IMR-90 (cell line): ENCODE measurements at places on chromosomes 2 and 18. TPM values are rescaled to one million over a fixed set of nuclear protein-coding genes. Genes with fewer than 3 reads are reported as not detected.

DNA sequence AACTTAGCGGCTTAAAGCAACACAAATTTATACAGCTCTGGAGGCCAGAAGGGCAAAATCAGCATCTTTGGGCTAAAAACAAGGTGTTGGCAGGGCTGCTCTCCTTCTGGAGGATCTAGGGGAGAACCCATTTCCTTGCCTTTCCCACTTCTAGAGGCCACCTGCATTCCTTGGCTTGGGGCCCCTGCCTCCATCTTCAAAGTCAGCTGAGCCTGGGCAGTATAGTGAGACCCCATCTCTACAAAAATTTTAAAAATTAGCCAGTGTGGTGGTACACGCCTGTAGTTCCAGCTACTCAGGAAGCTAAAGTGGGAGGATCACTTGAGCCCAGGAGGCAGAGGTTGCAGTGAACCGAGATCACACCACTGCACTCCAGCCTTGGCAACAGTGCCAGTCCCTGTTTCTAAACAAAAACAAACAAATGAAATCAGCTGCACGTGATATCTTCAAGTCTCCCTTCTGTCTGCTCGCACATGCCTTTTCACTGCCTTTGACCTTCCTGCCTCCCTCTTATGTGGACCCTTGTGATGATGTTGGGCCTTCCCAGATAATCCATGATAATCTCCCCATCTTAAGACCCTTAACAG lies 200.6 kb downstream of the ZFP36L2 start:
- no peak for DNase-seq

- DNase-seq: peak; percentile 88
Measured at GRCh38 chr2:39593439-39594393, 72.0 kb upstream of the TMEM178A start.

- no peak for DNase-seq
Measured at GRCh38 chr2:105674859-105675541, 69.7 kb upstream of the NCK2 start.

DNA sequence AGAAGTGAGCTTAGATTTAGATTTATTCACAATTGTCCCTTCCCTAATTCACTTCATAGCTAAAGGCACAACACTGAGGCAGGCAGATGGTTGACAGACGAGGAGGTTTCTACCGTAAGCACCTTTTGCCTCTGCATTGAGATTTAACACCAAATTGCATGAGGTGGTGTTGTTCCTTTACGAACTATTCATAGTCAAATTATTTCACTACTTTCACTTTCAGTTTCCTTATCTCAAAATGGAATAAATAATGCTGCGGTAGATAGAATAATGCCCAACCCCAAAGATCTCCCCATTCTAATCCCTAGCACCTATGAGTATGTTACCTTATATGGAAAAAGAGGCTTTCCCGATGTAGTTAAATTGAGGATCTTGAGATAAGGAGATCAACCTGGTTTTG lies 58.9 kb upstream of the LINC00305 start:
- DNase-seq: no peak

DNA sequence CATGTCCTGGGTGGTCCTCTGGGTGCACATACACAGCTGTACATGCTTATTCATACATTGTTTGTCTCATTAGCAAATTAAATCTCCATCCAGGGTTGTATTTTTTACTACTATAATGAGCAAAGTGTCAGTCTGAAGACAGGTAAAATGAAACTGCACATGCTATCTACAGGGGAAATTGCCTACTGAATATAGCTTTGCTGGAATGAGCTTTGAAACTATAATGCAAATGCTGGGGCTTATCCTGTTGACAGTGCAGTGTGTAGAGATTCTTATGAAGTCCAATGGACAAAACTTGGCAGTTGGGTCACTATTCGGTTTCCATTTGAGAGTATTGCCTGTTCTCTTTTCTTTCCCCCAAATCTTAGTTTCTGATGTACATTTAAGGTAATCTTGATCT lies 292.8 kb upstream of the LRP1B start:
- DNase-seq: no peak

DNA sequence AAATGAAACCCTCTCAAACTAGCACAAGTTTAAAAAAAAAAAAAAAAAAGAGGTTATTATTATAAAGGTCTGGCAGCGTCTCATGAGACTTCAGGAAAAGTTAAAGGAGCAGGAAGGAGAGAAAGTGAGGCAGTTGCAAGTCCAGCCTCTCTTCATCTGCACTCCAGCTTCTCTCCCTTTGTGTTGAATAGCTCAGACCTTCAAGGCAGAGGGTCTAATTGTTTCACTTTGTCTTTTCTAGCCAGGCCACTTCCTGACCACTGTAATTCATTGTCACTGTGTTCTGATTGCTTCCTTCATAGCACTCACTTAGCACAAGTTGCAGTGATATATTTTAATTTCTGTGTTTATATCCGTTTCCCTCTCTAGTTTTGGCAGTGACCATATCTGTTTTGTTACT lies 99.9 kb downstream of the SPATS2L start:
- DNase-seq: peak; percentile 24

DNA sequence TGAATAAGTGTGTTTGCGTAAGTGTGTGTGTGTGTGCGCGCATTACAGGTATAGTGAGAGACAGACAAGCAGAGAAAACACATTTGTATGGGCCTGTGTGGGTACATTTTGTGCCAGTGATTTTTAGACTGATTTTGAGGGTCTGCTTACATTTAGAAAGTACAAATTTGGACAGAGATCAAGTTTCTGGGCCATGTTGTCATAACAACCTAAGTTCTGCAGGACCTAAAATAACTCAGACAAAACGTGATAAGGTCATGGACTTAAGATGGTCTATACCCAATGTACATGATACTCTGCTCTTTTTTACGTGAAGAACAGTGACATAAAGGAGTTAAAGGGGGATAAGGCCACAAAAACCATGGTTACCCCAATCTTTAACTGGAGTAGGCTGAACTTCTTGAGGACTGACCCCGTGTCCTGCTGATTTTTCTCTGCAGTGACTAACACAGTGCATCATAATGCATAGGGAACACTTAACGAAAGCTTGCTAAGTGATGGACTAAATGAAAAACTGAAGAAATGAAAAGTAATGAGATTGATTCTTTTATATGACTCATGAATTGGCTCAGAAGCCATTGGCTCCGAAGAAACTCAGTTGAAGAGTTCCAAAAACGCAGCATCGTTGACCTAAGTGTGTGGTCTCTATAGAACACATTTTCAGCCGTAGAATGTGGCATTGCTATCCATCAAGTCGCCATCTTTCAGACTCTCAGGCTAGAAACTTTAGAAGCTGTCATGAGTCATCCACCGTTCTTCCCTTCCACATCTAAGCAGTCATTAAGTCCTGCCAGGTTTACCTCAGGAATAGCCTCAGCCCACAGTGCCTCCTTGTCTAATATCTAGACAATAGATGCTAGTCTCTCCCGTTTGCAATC lies 61.6 kb upstream of the NCOA1 start:
- DNase-seq: peak; percentile 70

DNA sequence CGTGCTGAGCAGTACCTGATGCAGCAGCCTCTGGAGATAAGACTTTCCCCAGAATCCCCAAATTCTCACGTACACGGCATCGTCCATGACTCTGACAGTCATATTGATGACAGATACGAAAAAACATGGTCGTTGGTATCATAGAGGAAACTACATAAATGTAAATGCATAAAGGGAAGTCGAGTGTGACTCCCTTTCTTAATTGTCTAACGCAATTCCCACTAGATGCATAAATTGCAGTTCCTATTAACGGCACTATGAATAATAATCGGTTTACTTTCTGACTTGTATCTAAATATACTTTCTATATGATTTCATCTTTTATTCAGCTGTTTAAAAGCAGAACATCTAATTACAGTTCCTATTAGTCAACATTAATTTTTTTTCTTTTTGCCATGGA lies 322.6 kb upstream of the REV1 start:
- DNase-seq: no peak

GRCh38 chr2:39664232-39664887 lies 1.4 kb upstream of the TMEM178A start:
- no peak for DNase-seq

- no peak for DNase-seq
Measured at GRCh38 chr2:134662751-134663150, 56.0 kb downstream of the TMEM163 start.

DNA sequence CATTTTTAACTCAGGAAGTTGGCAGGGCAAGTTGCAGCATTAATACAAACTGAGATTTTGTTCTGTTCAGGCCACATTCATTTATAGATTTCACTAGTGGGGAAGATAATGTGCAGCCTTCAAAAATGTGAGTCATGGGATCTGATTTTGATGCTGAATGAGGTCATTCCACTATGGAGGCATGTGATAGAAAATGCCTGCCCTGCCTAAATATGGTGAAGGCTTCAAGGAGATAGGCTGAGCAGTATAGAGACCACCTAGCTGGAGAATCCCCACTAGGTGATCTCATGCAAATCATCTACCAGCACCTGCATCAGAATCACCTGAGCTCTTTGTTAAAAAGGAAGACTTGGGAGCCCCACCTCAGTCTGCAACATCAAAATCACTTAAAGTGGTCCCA lies 43.7 kb downstream of the PAX3 start:
- no peak for DNase-seq

- DNase-seq: peak; percentile 34
Measured at GRCh38 chr2:156537141-156537540, 101.0 kb downstream of the GPD2 start.

DNA sequence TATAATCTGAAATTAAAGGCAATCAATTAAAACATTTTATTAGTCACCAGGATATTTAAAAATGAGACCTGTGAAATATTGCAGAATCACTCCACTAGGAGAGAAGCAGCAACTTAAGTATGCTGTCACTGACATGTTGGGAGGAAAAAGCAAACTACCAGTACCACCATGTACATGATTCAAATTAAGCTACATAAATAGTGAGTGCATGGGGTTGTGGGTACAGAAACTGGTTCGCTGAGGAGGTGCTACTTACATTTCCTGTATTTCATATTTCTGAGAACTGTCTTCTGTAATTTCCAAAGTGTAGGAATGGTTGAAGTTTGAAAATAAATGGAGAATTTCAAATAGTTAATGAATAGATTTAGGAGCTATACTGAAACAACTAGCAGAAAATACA lies 7.9 kb upstream of the NR4A2 start:
- no peak for DNase-seq

GRCh38 chr2:8583400-8584173 lies 98.3 kb upstream of the ID2 start:
- DNase-seq: peak; percentile 19

- no peak for DNase-seq
Measured at GRCh38 chr2:232483923-232484627, 3.6 kb downstream of the ECEL1 start.

DNA sequence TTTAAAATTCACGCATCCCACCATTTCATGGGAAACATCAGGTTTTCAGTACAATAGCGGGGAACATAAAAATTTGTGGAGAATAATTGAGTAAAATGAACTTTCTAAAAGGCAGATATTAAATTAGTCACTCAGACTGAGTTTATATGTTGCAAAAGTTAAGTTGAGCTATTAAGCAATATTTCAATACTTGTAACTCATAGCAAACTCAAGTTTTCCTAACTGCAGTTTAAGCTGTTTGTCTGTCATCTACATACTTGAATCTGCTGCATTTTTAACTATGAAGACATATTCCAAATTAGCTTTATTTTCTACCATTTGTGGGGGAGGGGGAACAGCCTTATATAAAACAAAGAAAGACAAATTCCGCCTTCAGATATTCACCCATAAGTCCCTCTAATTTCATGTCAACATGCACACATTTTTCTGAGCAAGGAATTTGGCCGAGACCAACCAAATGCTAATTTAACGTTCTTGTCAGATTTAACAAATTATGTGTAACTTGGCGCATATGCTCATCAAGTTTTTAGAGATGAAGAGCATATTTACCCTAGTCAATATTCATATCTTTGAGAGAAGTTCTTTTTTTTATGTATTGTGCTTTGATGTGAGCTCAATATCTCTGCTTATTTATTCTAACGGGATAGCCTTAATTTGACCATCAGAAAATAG lies 462.9 kb downstream of the TXNL1 start:
- no peak for DNase-seq

GRCh38 chr2:54534221-54534620 lies 78.1 kb downstream of the SPTBN1 start:
- DNase-seq: no peak

DNA sequence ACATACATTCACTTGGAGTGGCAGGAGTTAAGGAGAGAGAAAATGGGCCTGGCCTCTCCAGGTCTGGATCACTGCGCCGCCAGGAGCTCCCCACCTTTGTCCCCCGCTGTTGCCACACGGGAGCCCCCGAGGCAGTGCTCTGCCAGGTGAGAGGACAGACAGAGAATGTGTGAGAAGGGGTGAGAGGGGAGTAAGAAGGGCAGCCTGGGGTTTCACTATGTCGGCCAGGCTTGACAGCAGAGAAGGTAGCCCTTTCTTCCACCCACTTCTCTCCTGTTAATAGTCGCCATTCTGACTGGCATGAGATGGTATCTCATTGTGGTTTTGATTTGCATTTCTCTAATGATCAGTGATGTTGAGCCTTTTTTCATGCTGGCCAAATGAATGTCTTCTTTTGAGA lies 26.2 kb upstream of the ARHGEF4 start:
- DNase-seq: no peak

DNA sequence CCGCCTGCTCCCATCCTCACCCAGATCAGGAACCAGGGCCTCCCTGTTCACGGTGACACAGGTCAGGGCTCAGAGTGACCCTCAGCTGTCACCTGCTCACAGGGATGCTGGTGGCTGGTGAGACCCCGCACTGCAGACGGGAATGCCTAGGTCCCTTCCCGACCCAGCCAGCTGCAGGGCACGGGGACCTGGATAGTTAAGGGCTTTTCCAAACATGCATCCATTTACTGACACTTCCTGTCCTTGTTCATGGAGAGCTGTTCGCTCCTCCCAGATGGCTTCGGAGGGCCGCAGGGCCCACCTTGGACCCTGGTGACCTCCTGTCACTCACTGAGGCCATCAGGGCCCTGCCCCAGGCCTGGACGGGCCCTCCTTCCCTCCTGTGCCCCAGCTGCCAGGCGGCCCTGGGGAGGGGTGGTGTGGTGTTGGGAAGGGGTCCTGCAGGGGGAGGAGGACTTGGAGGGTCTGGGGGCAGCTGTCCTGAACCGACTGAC lies 31.7 kb downstream of the GPC1 start:
- DNase-seq: no peak

- no peak for DNase-seq
Measured at GRCh38 chr2:207663870-207664545, 38.8 kb upstream of the METTL21A start.

GRCh38 chr18:61998335-61998734 lies 105.5 kb upstream of the RNF152 start:
- no peak for DNase-seq

The CACNB4 gene
- 0.04 and 0.12 TPM in 2 replicates for polyA plus RNA-seq

The UCN gene
- polyA plus RNA-seq: 0.22 and 0.30 TPM in 2 replicates

The VSNL1 gene
- 0.24 and 0.32 TPM in 2 replicates for polyA plus RNA-seq

The PAIP2B gene
- 0.14 and 0.15 TPM in 2 replicates for polyA plus RNA-seq

The RBMS1 gene
- polyA plus RNA-seq: 43.5 and 45.9 TPM in 2 replicates

The MYOM1 gene
- polyA plus RNA-seq: 0.04 and 0.10 TPM in 2 replicates

The DSC2 gene
- polyA plus RNA-seq: not detected in 2 replicates

The HOXD11 gene
- not detected in 2 replicates for polyA plus RNA-seq

The FRZB gene
- polyA plus RNA-seq: 1.1 and 1.2 TPM in 2 replicates

The SLC19A3 gene
- not detected in 2 replicates for polyA plus RNA-seq

The ACVR1C gene
- 0.01 and 0.07 TPM in 2 replicates for polyA plus RNA-seq
